Mesangial cell (primary cell): ENCODE measurements at places on chromosomes 3 and 15. TPM values are rescaled to one million over a fixed set of nuclear protein-coding genes. Genes with fewer than 3 reads are reported as not detected.

The GAP43 gene
- total RNA-seq, result 0.13 and 0.16 TPM in 2 replicates

The STRC gene
- not detected in 2 replicates for total RNA-seq

The AHSG gene
- total RNA-seq, result not detected in 2 replicates

The CPNE9 gene
- not detected in 2 replicates for total RNA-seq

The VGLL3 gene
- total RNA-seq, result 15.6 and 19.7 TPM in 2 replicates
